CD4-positive, CD25-positive, alpha-beta regulatory T cell (primary cell): ENCODE measurements at places on chromosomes 4 and X. TPM values are rescaled to one million over a fixed set of nuclear protein-coding genes. Genes with fewer than 3 reads are reported as not detected.

Gene NELFA
- total RNA-seq: 50.7 TPM

- H3K4me1 ChIP-seq: no peaks in the 10 kb centered on the region
- no peak overlapping the region for H3K27ac ChIP-seq
- no peak for DNase-seq
- no peaks in the 10 kb centered on the region for H3K27me3 ChIP-seq
These were observed 383.5 kb downstream of the STPG2 start for GRCh38 chr4:97759785-97760184.

Gene DACH2
- total RNA-seq: not detected

Gene GPR119
- total RNA-seq: not detected

DNA sequence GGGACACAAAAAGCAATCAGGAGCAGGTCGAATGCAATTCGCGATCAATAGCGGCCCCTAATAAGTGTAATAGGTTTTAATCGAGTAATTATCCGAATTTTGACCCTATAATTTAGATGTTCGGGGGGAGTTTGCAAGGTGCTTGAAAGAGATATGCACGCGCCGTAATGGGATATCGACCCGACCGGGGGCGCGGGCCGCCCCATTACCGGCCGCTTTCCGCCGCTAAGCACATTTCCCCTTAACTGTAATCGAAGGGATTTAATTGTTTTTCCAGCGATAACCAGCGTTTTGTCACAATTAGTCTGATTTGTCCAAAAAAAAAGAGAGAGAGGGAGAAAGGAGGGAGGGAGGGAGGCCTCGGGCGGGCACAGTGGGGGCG lies 997 bp downstream of the NKX1-1 start:
- no peak overlapping the region for H3K4me3 ChIP-seq
- DNase-seq: no peak
- no peaks in the 10 kb centered on the region for H3K36me3 ChIP-seq
- H3K27ac ChIP-seq: no peak overlapping the region
- H3K27me3 ChIP-seq: peaks cover 7% of the 10 kb centered on the region

DNA sequence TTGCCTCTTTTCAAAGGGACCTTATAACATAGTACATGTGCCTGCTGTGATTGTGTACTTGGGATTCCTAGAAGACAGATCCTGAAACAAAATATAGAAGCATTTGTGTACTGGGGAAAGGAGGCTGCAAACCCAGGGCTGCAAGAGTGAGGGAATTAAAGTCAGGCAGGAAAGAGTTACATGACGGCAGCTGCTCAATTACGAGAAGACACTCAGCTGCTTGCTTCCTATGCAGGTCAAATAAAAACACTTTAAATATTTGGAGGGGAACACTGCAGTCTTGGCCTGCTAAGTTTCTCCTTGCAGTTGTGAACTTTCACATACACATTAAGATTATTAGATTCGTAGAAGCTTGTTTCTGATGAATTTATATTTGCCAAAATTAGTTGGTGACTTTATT lies 191.9 kb upstream of the CXCL13 start:
- H3K36me3 ChIP-seq: no peaks in the 10 kb centered on the region
- peaks cover 2% of the 10 kb centered on the region for H3K27me3 ChIP-seq
- DNase-seq: no peak
- no peak overlapping the region for H3K27ac ChIP-seq
- H3K4me3 ChIP-seq: no peak overlapping the region

DNA sequence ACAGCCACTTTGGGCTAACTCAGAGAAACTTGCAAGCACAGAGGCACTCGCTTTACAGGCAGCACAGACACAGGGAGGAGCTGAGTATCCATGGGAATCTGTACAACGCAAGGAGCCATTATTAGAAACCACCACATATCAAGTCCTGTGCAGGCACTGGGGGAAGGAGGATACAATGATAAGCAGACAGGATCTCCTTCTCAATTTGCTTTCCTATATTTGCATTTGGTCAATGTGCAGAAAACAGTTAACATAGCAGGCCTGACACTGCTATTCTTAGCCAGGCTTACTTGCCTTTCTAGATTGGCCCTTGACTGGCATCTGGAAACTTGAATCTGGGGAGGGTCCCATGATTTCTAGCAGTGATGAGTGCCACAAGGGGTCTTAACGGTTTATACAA lies 65.8 kb downstream of the TEC start:
- H3K36me3 ChIP-seq: no peaks in the 10 kb centered on the region
- H3K4me1 ChIP-seq: no peaks in the 10 kb centered on the region

Gene CCDC158
- total RNA-seq: not detected

DNA sequence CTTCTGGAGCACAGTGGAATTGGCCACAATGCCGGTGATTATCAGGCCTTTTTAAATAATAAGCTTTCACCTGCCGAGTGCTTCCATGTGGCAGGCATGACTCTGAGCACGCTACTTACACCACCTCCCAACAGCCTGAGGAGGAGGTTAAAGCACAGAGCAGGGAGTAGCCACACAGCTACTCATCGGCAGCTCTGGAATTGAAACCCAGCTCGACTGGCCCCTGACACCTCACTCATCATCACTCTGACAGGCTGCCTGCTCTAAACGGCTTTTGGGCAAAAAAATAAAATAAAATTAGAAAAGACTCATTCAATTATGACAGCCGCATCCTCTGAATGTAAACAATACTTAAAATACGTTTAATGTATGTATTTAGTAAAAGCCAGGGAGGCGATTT lies 326.4 kb upstream of the NOCT start:
- DNase-seq: no peak
- H3K4me1 ChIP-seq: no peaks in the 10 kb centered on the region
- no peaks in the 10 kb centered on the region for H3K36me3 ChIP-seq
- H3K27me3 ChIP-seq: no peaks in the 10 kb centered on the region

Gene MAGEA6
- total RNA-seq: not detected

DNA sequence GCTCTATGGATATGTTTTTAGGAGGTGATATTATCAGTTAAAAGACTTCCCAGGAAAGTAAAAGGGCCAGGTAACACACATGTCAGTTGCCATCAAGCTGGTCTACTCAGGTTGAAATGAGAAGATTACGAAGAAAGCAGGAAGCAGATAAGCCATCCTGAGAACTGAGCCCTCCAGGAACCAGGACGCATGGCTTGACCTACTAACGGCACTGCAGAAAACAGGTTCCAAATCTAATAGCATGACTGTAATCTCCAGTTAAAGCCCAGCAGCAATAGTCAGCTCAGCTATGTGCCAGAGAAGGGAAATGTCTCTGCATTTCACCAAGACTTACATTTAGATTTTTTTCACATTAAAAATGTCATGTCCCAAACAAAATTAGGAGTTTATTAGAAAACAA lies 77.9 kb downstream of the APBB2 start:
- peaks cover 8% of the 10 kb centered on the region for H3K27me3 ChIP-seq
- DNase-seq: no peak
- H3K4me1 ChIP-seq: no peaks in the 10 kb centered on the region
- H3K27ac ChIP-seq: no peak overlapping the region
- H3K4me3 ChIP-seq: no peak overlapping the region

DNA sequence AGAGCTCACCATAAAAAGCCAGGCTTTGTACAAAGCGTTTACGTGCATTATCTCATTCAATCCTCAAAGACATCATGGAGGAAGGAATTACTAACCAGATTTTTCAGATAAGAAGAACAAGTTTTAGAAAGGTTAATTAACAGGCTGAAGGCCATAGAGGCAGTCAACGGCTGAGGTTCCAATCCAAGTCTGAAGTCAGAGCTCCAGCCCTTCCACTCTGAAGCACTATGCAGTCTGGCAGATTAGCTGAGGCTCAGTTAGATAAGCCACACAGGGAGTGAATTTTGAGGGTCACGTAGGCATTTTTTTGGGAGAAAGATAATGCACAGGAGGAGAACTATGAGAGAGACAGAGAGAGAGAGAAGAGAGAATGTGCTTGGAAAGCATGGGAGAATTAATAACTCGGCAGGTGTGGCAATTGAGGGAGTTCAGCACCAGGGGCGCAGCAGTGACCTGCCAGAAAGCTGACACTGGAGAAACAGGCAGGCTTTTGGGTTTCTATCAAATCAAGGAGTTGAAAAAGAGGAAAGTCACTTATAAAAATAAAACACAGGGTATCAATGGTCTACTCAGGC lies 116.5 kb upstream of the NAP1L5 start:
- H3K27me3 ChIP-seq: no peaks in the 10 kb centered on the region
- H3K27ac ChIP-seq: no peak overlapping the region
- no peak overlapping the region for H3K4me3 ChIP-seq
- H3K4me1 ChIP-seq: no peaks in the 10 kb centered on the region
- no peaks in the 10 kb centered on the region for H3K36me3 ChIP-seq

Gene BMPR1B
- 0.72 TPM for total RNA-seq

DNA sequence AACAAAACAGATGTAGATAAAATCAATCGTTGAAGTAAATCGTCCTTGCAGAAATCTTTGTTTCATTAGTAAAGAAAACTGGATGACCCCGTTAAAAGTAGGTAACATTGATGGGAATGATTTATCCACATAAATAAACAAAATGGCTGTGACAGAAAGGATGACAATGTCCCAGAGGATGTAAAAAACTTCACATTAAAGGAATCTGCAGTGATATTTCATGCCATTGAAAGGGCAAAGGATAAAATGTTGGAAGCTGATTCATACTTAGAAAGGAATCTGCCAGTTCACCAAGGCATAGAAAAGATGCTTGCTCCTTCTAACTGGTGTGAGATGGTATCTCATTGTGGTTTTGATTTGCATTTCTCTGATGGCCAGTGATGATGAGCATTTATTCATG lies 24.2 kb upstream of the EPGN start:
- no peak overlapping the region for H3K27ac ChIP-seq
- no peaks in the 10 kb centered on the region for H3K36me3 ChIP-seq

GRCh38 chrX:152733261-152733975 lies at the start of the genes CSAG1 and MAGEA12:
CSAG1 (minus strand) TSS chrX:152733721; CDS start chrX:152732460, 1,261 bp downstream.
MAGEA12 (plus strand) TSS chrX:152733757; CDS start chrX:152736162, 2,405 bp downstream.
- no peaks in the 10 kb centered on the region for H3K36me3 ChIP-seq
- H3K27ac ChIP-seq: no peak within 1 kb of the TSS
- no peaks in the 10 kb centered on the region for H3K4me1 ChIP-seq
- no peak for DNase-seq
- no peaks in the 10 kb centered on the region for H3K27me3 ChIP-seq
- no peak within 1 kb of the TSS for H3K4me3 ChIP-seq

DNA sequence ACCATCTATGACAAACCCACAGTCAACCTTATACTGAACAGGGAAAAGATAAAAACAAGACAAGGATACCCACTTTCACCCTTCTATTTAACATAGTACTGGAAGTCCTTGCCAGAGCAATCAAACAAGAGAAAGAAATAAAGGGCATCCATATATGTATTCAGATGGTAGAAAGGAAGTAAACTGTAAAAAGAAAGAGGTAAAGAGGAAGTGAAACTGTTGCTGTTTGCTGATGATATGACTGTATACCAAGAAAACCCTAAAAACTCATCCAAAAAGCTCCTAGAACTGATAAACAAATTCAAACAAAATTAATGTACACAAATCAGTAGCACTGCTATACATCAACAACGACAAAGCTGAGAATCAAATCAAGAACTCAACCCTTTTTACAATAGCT lies 538.7 kb upstream of the PABPC4L start:
- no peaks in the 10 kb centered on the region for H3K27me3 ChIP-seq
- no peaks in the 10 kb centered on the region for H3K36me3 ChIP-seq
- H3K4me3 ChIP-seq: no peak overlapping the region
- no peaks in the 10 kb centered on the region for H3K4me1 ChIP-seq

Gene NKX3-2
- not detected for total RNA-seq

Gene TGIF2LX
- not detected for total RNA-seq
